Non-pigmented ciliary epithelial cell (primary cell): ENCODE measurements at places on chromosomes 16 and 17.

- DNase-seq: no peak
Observed at GRCh38 chr17:61669522-61669921, 78.5 kb upstream of the NACA2 start.

DNA sequence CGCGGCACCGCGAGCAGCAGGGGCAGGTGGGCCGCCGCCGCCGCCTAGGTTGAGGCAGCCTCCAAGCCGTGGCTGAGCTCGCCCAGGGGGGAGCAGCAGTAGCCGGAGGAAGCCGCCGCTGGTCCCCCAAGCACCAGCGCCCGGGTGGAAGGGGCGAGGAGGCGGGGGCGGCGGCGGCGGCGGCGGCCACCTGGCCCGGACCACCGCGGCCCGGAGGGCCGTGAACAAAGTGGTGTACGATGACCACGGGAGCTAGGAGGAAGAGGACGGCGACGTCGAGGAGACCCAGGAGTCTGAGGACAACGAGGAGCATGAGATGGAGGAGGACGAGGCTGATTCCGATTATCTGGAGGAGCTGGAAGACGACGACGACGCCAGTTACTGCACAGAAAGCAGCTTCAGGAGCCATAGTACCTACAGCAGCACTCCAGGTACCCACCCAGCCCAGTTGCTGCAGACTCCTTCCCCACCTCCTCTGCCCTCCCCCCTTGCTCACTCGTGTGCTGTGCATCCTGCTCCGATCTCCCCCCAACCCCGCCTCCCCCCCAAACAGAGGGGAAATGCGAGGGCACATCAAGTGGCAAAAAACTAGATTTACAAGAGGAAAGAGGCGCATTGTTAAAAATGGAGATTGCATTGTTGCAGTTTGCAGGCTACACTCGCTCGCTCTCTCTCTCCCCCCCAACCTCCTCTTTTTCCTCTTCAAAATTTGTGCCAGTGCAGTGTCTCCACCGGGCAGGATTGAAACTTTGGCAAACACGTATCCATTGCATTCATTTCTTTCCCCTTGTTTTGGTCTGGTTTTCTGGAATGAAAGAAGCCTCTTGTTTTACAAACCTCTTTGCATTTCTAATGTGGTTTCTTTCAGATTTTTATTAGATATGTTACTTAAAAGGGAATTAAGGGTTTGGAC, 41.8 kb upstream of the AMZ2 start:
- no peak for DNase-seq

GRCh38 chr16:27226976-27227705, 23.8 kb downstream of the KDM8 start:
- DNase-seq: no peak

DNA sequence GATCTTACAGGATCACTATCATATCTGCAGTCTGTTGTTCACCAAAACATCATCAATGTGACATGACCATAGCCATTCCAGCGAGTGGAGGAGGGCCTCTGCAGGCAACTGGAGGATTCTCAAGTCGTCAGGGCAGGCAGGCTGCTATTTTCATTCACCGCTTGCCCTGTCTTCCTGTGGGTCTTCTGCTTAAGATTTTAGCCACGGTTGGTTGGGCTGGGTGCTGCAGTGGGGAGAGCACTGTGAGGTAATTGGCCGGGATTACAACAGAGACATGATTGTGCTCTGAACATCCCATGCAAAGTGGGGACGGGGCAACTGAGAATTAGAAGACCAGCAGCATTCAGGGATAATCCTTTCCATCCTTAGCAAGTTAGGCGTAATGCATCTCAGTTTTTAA, 245.9 kb downstream of the CPPED1 start:
- no peak for DNase-seq

DNA sequence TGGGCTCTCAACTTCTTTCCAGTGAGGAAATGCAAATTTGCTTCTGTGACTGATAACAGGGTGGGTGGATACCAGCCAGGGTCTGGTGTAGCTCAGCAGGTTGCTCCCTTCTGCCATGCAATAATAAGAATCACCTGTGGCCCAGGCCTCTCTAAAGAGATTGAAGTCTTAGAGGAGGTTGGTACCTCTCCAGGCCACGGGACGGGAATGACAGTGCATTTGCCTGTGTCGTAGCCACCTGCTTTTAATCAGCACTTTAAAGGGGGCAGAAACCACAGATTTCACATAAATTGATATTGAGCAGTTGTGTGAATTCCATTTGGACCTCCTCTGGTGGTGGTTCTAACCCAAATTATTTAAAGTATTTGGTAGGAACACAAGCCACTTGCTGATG, 246.9 kb downstream of the PRKCA start:
- no peak for DNase-seq

DNA sequence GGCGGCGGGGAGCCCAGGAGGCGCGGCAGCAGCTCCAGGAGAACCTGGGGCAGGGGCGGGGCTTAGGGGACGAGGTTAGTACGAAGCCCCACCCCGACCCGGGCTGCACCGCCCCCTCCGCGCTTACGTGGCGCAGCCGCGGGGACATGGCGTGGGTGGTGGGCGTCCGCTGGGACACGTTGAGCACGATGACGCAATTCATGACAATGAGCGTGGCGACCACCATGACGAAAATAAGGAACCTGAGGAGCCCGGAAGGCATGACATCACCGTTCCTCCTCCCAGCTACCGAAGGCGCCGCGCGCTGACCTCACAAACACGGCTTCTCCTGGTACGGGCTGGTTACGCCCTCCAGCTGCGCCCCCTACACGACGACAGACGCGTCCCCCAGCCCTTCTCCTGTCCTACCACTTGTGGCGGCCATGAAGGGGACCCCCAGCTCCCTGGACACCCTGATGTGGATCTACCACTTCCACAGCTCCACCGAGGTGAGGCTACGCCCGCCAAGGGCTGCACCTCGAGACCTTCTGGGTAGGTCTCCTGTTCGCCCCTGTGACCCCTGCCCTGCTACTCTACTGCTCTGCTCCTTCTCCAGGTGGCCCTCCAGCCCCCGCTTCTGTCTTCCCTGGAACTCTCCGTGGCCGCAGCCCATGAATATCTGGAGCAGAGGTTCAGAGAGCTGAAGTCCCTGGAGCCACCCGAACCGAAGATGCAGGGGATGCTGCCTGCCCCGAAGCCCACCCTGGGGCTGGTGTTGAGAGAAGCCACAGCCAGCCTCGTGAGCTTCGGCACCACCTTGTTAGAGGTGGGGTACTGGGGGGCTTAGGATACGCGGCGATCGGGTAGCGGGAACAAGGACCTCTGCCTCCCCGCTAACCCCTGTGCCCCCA, at the start of gene C17orf107:
TSS of gene C17orf107 (plus strand) at position 196 of the 890 bp plus-strand sequence. CDS start at position 423, 227 bp downstream.
- DNase-seq: peak; percentile 46

GRCh38 chr17:3885271-3885670, 7.6 kb downstream of the CAMKK1 start:
- DNase-seq: no peak

DNA sequence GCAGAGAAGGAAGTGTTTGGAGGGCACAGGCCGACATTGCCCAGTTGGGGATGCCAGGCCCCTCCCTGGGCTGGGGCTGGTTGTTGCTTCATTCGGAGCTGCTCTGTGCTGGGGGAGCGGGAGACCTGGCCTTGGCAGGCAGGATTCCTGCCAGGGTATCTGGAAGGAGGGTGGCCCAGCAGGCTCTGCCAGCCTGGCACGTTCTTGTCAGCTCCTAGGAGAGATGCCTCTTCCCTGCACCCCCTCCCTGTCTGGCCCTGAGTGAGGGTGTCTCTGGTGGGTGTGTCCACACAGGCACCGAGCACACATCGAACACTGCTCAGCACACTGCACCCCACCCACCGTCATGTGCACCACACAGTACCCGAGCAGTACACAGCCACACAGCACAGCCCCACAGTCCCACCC, 35.2 kb downstream of the ARHGAP23 start:
- no peak for DNase-seq

DNA sequence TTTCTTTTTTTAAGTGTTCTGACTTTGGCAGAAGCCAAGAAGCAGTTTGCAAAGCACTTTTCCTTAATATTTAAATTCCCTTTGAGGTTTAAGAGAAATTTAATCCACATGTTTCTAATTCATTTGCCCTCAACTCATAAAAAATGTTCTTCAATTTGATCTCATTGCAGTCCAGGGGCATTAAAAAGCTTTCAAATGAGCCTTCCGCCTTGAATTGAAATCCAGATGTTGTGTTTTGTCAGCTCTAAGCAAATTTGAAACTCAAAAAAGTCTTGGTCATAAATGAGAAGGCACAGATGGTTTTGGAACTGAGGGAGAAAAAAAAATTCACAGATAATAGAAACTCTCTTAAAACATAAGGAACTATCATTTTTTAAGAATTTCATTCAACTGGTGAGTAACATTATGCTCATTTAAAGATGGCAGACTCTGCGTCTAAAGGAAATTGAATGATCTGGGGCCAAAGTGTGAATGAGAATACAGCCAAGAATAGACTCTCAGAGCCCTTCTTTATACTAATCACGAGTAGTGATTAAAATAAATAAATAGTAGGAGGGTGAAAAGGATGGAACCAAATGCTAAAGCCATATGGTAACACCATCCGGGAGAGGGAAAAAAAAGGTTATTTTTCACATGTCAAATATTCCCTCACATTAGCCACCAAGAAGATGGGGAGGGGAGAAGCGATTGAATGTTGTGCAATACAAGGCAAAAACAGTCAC, 1304.7 kb downstream of the CDH8 start:
- no peak for DNase-seq

DNA sequence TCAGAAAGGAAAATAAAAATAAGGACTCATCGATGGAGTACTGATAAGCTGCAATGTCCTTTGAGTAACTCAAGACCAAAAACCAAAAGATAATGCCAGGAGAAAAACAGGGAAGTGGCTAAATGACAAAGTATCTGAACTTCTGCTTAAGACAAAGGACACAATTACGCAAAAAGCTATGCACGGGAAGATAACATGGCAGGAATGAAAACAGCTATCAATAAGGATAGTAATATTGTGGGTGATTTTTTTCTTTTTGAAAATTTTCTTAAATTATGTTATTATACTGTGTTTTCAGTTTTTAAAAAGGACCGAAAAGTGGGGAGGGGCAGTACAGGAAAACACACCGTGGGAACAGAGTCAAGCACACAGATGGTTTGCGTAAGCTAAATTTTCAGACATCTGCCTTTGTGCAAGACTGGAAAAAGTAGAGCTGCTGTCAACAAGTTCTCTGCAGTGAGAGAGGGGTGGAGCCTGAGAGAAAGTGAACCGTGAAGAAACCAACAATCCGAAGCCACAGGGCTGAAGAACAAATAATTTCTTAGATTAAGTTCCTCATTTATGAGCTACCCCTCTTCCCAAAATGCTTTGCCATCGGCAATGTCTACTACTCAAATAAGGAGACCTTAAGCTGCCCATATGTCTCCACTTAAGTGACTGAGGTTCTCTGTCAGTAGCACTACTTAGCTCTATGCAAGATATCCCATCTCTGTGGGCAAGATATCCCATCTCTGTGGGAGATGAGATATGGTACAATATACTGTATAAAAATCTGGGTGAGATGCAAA, 99.9 kb upstream of the CORO6 start:
- DNase-seq: no peak

GRCh38 chr16:13919330-13919682, 648 bp upstream of the ERCC4 start:
- DNase-seq: peak; percentile 14

DNA sequence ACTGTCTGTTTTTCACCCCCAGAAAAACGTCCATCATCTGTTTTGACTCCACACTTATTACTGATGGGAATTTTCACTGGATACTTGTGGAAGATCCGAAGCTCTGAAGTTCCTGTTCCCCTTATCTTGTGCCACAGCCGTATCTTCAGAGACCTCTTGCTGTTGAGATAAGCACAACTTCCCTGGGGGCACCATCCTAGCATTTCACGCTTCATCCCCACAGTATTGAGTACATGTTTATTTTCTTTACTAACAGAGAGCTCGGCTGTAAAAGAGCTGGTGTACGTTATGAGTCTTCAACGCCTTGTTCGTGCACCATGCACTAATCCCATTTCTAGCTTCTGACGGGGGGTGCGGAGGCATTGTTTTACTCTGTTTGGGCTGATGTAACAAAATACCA, 813.6 kb upstream of the EEF2KMT start:
- no peak for DNase-seq

GRCh38 chr16:140175-140857, 1.8 kb upstream of the NPRL3 start:
- no peak for DNase-seq

DNA sequence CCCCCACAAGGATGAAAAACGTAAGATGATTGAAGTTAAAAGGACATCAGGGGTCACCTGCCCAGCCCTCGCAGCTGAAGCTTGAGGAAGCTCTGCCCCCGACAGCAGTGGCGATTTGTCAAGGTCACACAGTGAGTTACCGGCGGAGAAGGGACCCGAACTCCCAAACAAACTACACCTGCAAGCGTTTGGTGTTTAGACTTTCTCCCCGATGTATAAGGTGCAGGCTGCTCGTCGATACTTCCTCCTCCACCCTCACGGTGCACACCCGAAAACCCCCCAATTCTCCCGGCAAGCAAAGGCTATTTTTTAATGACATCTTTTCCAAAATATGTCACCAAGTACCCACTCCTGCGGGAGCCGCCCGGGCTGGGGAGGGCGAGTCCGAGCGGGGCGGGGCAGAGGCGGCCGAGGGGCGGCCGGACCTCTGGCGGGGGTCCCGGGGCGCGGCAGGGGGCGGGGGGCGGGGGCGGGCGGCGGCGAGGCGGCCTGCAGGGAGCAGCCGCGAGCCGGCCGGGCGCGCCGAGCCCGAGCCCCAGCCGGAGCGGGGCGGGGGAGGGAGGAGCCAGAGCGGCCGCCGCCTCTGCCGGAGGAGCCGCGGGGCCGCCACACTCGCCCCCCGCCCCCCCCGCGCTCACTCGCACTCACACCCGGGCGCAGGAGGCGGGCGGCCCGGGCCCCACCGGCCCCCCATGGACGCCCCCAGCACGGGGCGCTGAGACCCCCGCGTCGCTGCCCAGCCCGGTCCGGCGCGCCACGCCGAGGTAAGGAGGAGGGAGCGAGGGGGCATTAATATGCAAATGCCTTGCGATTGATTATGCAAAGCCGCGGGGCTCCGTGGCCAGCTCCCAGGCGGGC, at the start of gene THRA:
TSS of gene THRA (plus strand) at position 637 of the 858 bp plus-strand sequence. CDS start 11,524 bp downstream, outside the sequence.
- no peak for DNase-seq

DNA sequence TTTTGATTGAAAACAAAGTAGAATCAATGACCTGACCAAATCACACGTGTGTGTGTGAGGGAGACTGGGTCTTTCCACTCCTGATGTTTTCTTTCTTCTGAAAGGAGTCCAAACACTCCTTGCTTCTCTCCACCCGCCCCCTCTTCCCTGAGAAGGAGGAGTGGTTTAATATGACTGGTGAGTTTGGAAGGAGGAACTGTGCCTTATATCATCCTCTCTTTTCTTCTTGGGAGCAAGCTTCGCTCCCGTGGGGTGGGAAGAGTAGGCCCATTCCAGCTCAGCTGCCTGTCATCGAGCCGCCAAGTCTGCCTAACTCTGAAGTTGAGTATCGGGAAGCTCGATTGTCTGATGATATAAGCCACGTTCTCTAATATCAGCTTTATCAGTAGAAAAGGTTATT, 96.5 kb downstream of the YPEL2 start:
- DNase-seq: no peak

DNA sequence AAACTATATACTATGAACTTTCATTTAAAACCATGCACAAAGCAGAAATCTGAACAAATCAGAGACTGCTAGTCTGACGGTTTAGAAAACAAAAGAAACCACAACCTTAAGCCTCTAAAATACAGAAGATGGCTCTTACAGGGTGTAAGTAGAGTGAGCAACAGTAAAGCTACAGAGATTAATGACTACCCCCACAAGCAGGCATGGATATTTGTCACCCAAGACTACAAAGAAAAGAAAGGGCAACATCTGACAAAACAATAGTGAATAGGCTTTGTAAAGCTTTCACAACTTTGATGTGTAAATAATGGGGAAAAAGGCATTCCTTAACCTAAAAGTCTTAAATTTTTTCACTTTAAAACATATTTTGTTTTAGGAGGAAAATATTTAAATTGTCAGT, 75.0 kb downstream of the SPAG9 start:
- no peak for DNase-seq

GRCh38 chr16:18804540-18804939, 3.2 kb upstream of the ARL6IP1 start:
- DNase-seq: no peak
